WTC11 (cell line): ENCODE measurements at places on chromosomes 13 and 19.

DNA sequence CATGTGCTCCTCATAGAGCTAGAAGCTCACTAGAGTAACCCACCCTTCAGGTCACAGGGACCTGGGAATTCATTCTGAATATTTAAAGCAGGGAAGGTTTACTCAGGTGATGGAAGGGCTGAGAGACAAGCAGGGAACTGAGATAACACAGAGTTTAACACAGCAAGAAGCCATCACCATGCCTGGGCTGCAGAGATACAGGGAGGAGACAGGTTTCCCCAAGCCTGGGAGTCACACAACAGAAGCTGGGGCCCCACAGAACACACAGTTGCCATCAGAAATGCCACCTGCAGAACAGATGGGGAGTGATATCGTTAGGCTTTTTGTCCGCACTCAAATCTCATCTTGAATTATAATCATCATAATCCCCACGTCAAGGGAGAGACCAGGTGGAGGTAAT is 7.9 kb upstream of the CYSLTR2 start:
- no peak for DNase-seq

- DNase-seq, result no peak
These were observed 3.5 kb downstream of the FZR1 start for GRCh38 chr19:3509566-3509989.

DNA sequence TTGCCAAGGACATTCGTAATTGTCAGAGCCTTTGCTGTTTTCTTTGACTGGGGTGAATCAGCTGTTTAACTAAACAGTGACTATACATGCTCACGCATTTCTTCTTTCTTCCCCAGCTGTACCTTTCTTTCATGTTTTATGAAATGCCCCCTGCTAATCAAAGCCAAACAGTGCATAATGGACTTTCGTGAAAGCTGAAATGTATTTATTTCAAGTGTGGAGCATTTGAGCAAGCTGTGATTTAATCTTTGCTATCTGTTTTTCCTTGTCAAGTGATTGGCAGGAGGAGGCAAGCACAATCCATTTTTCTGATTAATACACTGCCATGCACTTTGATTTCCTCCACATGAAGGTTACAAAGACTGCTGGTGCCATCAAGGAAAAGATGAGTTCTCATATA is 831.7 kb upstream of the SPRY2 start:
- no peak for DNase-seq

- no peak for DNase-seq
These were observed 21.0 kb downstream of the LTBP4 start for GRCh38 chr19:40621966-40622772.

- no peak for DNase-seq
These were observed 90.5 kb upstream of the ABCC4 start for GRCh38 chr13:95391785-95392184.

- no peak for DNase-seq
These were observed 299.3 kb downstream of the FGF9 start for GRCh38 chr13:21970172-21970571.

DNA sequence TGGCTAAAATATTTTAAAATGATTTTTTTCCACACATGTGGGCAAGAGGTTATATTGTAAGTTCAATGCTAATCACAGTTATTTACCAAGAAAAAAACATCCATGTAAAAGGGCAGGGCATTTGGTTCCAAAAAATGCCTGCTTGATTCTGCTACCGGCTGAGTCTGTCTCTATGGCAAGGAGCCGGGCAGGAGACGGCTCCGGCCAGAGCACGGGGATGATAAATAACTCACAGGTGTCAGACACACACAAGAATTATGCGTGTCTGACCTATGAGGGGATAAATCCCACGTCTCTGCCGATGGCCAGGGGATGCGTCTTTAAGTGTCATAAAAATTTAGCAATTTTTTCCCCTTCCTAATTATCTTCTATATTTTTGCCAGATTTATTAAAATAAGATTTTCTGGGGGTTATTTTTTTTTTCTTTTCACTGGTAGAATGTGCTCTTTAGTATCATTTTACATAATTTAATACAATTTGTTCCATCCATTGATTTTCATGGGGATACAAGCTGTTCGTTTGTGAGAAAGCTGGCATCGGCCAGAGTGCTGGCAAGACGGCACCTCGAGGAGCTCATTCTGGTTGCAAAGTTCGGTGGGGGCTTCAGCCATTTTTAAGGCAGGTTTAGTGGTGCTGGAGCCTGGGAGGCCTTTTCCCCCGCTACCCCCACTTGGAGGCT is 253.9 kb downstream of the ZNF536 start:
- no peak for DNase-seq

DNA sequence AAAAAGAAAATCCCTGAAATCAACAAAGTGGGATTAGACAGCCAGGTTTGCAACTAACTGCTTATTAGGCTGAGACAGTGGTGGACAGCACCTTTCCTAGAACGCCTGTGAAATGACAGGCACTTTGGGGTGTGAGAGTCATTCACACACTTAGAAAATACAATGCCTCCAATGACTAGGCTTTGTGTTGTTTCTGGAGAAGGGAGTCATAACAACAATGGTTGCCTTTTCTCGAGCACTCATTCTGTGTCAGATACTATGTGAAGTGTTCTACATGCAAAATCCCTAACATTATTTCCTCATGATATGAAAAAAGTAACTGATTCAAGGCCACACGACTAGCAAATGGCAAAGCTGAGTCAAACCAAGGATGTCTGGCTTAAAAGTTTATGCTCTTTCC is 41.2 kb downstream of the SACS start:
- DNase-seq, result no peak

- DNase-seq, result no peak
These were observed 855.9 kb upstream of the KLHL1 start for GRCh38 chr13:70964124-70964523.

DNA sequence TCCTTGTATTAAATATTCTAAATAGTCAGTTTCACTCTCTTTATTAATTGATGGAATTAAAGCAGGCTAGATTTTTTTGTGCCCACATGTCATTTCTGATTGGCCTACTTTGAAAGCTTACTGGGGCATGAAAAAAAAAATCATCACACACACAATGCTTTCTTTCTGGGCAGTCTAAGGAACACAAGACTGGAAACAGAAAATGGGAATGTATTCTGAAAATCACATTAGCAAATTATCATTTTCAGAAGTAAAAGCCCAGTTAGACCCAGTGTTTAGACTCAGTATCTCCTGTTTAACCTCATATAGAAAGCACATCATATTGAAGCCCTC is 339.4 kb downstream of the SPRY2 start:
- DNase-seq, result no peak

DNA sequence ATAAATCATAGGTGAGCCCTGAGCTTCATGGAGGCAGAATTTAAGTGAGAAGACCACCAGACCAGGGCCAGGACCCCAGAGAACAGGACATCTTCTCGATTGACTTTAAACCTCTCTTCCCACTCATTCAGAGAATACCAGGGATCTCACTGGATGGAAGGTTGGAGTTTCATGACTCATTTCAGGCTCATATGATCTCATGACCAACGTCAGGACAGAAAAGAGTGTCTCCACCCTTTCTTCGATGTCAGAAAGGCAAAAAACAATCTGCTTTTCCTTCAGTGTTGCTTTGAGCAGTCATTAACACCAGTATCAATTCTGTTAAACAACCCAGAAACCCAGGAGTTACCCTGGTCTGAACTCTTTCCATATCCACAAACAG is 361.0 kb downstream of the KLF12 start:
- DNase-seq, result no peak
